ENCODE measurements at places on chromosomes 1 and 21. TPM values are rescaled to one million over a fixed set of nuclear protein-coding genes. Genes with fewer than 3 reads are reported as not detected.
A peak's percentile ranks its signal among the peaks of the same experiment; 100 is the strongest.

DNA sequence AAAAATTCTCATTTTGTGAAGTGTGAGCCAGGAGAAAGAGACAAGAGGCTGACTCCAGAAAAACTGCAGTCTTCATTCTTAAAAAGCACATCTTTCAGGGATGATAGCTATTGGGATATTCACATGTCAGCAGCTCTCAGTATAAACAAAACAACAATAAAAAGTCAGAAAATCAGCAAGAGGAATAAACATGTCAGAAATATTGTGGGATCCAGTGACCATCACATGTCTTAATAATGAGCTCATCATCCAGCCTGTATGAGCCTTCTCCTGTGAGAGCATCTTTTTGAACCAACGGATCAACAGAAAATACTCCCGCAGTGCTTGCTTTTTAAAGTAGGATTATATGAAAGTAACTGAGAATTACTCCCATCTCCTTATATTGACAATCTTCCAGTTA, 241.6 kb downstream of the SMYD3 start:
- peaks cover 14% of the 10 kb centered on the region for H3K36me3 ChIP-seq
- H3K27me3 ChIP-seq = no peaks in the 10 kb centered on the region
- DNase-seq = no peak
- no peak overlapping the region for H3K4me3 ChIP-seq
- H3K4me1 ChIP-seq = no peaks in the 10 kb centered on the region

- H3K27ac ChIP-seq = peak overlapping the region; percentile 75
- H3K4me3 ChIP-seq = peak overlapping the region; percentile 23
- DNase-seq = peak; percentile 54
- no peaks in the 10 kb centered on the region for H3K27me3 ChIP-seq
Observed at GRCh38 chr1:115063228-115063901, 25.9 kb downstream of the TSPAN2 start.

GRCh38 chr1:244371242-244372141, 80.2 kb downstream of the ADSS2 start:
- H3K27ac ChIP-seq = no peak overlapping the region
- H3K27me3 ChIP-seq = no peaks in the 10 kb centered on the region
- no peak overlapping the region for H3K4me3 ChIP-seq

GRCh38 chr1:223760833-223761232, 48.5 kb downstream of the CAPN2 start:
- no peaks in the 10 kb centered on the region for H3K27me3 ChIP-seq
- no peaks in the 10 kb centered on the region for H3K4me1 ChIP-seq
- H3K36me3 ChIP-seq = peaks cover 23% of the 10 kb centered on the region

GRCh38 chr1:88022516-88022915, 661.6 kb upstream of the PKN2 start:
- no peak overlapping the region for H3K27ac ChIP-seq
- H3K36me3 ChIP-seq = no peaks in the 10 kb centered on the region
- DNase-seq = no peak
- H3K4me3 ChIP-seq = no peak overlapping the region

DNA sequence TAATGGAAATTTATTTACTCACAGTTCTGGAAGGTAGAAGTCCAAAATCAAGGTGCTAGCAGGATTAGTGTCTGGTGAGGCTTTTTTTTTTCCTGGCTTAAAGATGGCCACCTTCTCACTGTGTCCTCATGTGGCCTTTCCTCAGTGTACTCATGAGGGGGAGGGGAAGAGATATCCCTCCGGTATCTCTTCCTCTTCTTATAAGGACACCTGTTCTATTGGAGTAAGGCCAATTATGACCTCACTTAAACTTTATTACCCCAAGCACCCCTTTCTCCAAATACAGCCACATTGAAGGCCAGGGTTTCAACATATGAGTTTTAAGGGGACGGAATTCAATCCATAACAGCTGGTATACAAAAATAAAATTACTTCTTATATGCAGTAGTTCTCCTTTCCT, 203.7 kb upstream of the C1orf87 start:
- H3K4me1 ChIP-seq = peaks cover 9% of the 10 kb centered on the region
- no peaks in the 10 kb centered on the region for H3K27me3 ChIP-seq
- H3K4me3 ChIP-seq = no peak overlapping the region

GRCh38 chr1:26410706-26411623, at the start of gene LIN28A:
TSS of gene LIN28A (plus strand) at chr1:26410817. CDS start at chr1:26410892, 75 bp downstream.
- H3K36me3 ChIP-seq = no peaks in the 10 kb centered on the region
- H3K4me3 ChIP-seq = no peak within 1 kb of the TSS
- H3K27ac ChIP-seq = no peak within 1 kb of the TSS
- H3K27me3 ChIP-seq = peaks cover 43% of the 10 kb centered on the region
- H3K4me1 ChIP-seq = peaks cover 20% of the 10 kb centered on the region

GRCh38 chr1:107048241-107048640, 8.2 kb upstream of the PRMT6 start:
- H3K27ac ChIP-seq = no peak overlapping the region
- no peak for DNase-seq
- H3K4me1 ChIP-seq = no peaks in the 10 kb centered on the region
- no peaks in the 10 kb centered on the region for H3K36me3 ChIP-seq
- H3K4me3 ChIP-seq = no peak overlapping the region
- peaks cover 7% of the 10 kb centered on the region for H3K27me3 ChIP-seq

GRCh38 chr1:7988576-7988975, 27.1 kb downstream of the PARK7 start:
- no peak overlapping the region for H3K27ac ChIP-seq
- DNase-seq = no peak
- H3K27me3 ChIP-seq = no peaks in the 10 kb centered on the region
- no peak overlapping the region for H3K4me3 ChIP-seq
- peaks cover 60% of the 10 kb centered on the region for H3K36me3 ChIP-seq

DNA sequence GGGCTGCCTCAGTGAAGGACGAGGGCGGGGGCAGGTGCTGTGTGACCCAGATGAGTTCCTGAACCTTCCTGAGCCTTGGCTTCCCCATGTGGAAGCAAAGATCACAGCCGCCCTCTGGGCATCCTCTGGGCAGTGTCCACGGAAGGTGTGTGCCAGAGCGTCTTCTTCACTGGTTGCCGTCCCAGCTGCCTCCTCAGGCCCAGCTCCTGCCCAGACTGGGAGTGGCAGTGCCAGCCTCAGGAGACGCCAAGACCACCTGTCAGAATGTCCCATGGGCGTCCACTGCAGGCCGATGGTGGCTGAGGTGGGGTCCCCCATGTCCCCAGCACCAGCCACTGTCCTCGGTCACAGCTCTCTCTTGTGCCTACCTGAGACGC, 10.2 kb downstream of the ARHGEF16 start:
- H3K4me1 ChIP-seq = no peaks in the 10 kb centered on the region
- DNase-seq = peak; percentile 2
- H3K27me3 ChIP-seq = no peaks in the 10 kb centered on the region
- H3K27ac ChIP-seq = no peak overlapping the region
- no peak overlapping the region for H3K4me3 ChIP-seq
- H3K36me3 ChIP-seq = no peaks in the 10 kb centered on the region

- no peak overlapping the region for H3K4me3 ChIP-seq
- no peaks in the 10 kb centered on the region for H3K36me3 ChIP-seq
Observed at GRCh38 chr1:185426848-185427247, 109.8 kb upstream of the IVNS1ABP start.

DNA sequence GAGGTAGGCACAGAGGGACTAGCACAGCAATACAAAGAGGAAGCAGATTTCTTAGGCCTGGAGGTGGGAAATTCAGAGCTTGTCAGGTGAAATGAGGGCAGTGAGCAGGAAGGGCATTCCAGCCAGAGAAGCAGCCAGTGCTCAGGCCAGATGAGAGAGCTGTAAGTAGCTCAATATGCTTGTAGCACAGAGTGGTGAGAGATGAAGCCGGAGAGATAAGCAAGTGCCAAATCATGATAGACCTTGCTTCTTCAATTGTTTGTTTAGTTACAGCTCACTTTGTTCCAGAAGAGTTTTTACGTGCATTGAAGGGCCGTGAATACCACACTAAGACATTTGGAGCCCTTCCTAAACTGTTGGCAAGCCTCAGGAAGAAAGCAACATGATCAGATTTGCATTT, 42.0 kb upstream of the ADAMTS1 start:
- H3K27ac ChIP-seq = no peak overlapping the region
- H3K4me3 ChIP-seq = no peak overlapping the region
- H3K4me1 ChIP-seq = no peaks in the 10 kb centered on the region
- no peak for DNase-seq
- no peaks in the 10 kb centered on the region for H3K27me3 ChIP-seq

DNA sequence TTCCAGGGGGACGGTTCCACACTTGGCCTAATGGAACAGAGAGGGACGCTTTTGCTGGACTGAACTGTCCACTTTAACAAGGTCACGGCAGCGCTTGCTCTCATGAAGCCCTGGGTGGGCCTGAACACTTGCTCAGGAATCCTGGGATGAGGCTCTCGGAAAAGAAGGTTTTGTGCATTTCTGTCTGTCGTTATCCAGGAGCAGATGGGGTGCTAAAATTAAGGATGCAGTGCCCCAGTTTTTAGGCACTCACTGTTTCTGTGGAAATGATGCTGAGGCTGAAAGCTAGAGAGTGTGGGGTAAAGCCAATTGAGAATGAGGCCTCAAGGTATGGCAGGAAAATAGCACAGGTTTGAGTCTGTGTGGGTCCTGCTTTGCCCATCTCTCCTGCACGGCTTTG, 111.0 kb downstream of the DAB1 start:
- H3K4me3 ChIP-seq = no peak overlapping the region
- H3K27ac ChIP-seq = no peak overlapping the region
- H3K27me3 ChIP-seq = peaks cover 1% of the 10 kb centered on the region
- H3K4me1 ChIP-seq = peaks cover 4% of the 10 kb centered on the region
- no peak for DNase-seq
- H3K36me3 ChIP-seq = no peaks in the 10 kb centered on the region

DNA sequence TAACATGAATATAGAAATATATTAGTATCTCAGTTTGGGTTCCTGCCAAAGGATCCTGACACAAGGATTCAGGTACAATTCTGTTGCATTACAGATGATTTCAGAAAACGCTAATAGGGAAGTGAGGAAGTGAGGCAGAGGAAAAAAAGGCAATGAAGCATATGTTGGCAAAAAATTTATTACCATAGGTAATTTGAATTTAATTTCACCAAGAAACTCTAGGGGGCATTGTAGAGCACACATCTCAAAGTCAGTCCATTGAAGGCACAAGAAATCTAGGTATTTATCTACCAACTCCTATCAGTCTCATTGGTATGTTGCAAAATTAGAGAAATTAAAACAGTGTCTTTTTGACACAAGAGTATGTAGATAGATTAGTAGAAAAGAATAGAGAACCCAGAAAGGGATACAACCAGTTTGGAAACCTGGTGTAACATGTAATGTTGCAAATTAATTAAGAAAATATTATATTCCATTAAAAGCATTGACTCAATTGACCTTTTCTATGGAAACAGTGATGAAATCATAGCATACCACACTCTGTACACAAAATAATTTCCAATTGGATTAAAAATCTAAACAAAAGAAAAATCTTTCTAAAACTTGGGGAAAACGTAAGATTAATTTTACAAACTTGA, 104.9 kb upstream of the SNX7 start:
- H3K27ac ChIP-seq = no peak overlapping the region
- H3K27me3 ChIP-seq = no peaks in the 10 kb centered on the region
- DNase-seq = no peak
- no peak overlapping the region for H3K4me3 ChIP-seq
- no peaks in the 10 kb centered on the region for H3K4me1 ChIP-seq
- H3K36me3 ChIP-seq = no peaks in the 10 kb centered on the region

- no peak overlapping the region for H3K27ac ChIP-seq
- no peak for DNase-seq
- H3K4me3 ChIP-seq = no peak overlapping the region
- H3K4me1 ChIP-seq = no peaks in the 10 kb centered on the region
Observed at GRCh38 chr1:232505884-232506283, 124.0 kb downstream of the SIPA1L2 start.

GRCh38 chr1:51093581-51093980, 8.4 kb upstream of the C1orf185 start:
- no peak overlapping the region for H3K27ac ChIP-seq
- H3K4me1 ChIP-seq = no peaks in the 10 kb centered on the region
- H3K36me3 ChIP-seq = no peaks in the 10 kb centered on the region
- no peak for DNase-seq
- H3K27me3 ChIP-seq = peaks cover 34% of the 10 kb centered on the region

GRCh38 chr1:86239894-86240293, 83.3 kb upstream of the COL24A1 start:
- no peak overlapping the region for H3K4me3 ChIP-seq
- H3K27me3 ChIP-seq = no peaks in the 10 kb centered on the region
- no peak for DNase-seq
- no peaks in the 10 kb centered on the region for H3K36me3 ChIP-seq
- H3K4me1 ChIP-seq = no peaks in the 10 kb centered on the region
- H3K27ac ChIP-seq = no peak overlapping the region

- H3K4me3 ChIP-seq = no peak overlapping the region
- peaks cover 17% of the 10 kb centered on the region for H3K27me3 ChIP-seq
- no peaks in the 10 kb centered on the region for H3K36me3 ChIP-seq
- H3K27ac ChIP-seq = no peak overlapping the region
- peak; percentile 52 for DNase-seq
Observed at GRCh38 chr1:11473491-11474034, 5.4 kb upstream of the DISP3 start.

- H3K27me3 ChIP-seq = no peaks in the 10 kb centered on the region
- peaks cover 70% of the 10 kb centered on the region for H3K4me1 ChIP-seq
- peak; percentile 23 for DNase-seq
- H3K36me3 ChIP-seq = peaks cover 15% of the 10 kb centered on the region
Observed at GRCh38 chr21:37463083-37463801, 96.7 kb downstream of the DYRK1A start.

DNA sequence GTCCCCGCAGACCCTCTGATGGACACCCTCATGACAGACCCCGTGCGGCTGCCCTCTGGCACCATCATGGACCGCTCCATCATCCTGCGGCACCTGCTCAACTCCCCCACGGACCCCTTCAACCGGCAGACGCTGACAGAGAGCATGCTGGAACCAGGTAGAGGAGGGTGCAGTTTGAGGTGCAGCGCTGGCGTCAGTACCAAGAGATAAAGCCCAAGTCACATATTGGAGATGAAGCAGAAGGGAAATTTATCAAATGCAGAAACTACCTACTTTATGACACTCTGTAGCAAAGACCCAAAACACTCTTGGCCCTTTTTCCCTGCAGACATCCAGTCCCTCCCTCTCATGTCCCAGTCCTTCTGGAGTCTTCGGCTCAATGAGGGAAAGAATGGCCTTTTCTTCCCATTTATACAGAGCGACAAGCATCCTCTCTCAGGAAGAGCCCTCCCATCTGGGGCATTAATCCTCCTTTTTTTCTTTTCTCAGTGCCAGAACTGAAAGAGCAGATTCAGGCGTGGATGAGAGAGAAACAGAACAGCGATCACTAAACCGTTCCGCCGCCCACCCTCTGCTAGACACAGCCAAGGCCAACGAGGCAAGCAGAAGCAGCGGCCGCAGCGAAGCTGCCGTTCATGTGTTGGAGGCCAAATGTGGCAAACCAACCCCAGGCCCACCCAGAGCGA, 30.8 kb upstream of the KIF1B start:
- no peak for DNase-seq
- H3K27me3 ChIP-seq = no peaks in the 10 kb centered on the region
- no peak overlapping the region for H3K4me3 ChIP-seq

BTBD8 gene
- total RNA-seq = 2.4 TPM

FNDC10 gene
- total RNA-seq = 1.9 TPM

GBP4 gene
- total RNA-seq = 34.4 TPM

F5 gene
- 57.8 TPM for total RNA-seq

RNF223 gene
- not detected for total RNA-seq

GNG4 gene
- 1.7 TPM for total RNA-seq

GBP6 gene
- 0.53 TPM for total RNA-seq

KCNJ9 gene
- 0.05 TPM for total RNA-seq

FCGR3A gene
- total RNA-seq = not detected
